Smooth muscle cell of the brain vasculature (primary cell): ENCODE measurements at places on chromosomes 6 and 20.
A peak's percentile ranks its signal among the peaks of the same experiment; 100 is the strongest.

- DNase-seq = no peak
These were observed 10.6 kb downstream of the HCRTR2 start for GRCh38 chr6:55184782-55185530.

- DNase-seq = no peak
These were observed 151.7 kb downstream of the SOD2 start for GRCh38 chr6:159541296-159541695.

DNA sequence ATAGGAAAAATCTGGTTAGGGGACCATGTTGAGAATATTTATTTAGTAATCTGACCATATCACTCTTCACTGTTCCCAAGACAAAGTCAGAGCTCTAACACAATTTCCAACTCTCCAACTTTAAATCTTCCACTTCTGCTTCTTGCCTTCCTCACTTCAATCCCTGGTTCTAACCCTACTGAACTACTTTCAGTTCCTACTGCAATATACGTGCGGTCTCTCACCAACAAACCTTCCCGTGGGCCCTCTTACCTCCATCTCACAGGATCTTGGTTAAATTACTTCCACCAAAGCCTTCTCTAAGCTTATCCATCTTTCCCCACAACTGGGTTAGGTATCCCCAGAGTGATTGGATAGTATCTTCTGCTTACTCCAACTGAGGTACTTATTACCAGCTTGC lies 8.0 kb downstream of the EIF2S2 start:
- no peak for DNase-seq

GRCh38 chr6:28433119-28433518 lies 10.2 kb downstream of the ZSCAN23 start:
- DNase-seq = no peak

DNA sequence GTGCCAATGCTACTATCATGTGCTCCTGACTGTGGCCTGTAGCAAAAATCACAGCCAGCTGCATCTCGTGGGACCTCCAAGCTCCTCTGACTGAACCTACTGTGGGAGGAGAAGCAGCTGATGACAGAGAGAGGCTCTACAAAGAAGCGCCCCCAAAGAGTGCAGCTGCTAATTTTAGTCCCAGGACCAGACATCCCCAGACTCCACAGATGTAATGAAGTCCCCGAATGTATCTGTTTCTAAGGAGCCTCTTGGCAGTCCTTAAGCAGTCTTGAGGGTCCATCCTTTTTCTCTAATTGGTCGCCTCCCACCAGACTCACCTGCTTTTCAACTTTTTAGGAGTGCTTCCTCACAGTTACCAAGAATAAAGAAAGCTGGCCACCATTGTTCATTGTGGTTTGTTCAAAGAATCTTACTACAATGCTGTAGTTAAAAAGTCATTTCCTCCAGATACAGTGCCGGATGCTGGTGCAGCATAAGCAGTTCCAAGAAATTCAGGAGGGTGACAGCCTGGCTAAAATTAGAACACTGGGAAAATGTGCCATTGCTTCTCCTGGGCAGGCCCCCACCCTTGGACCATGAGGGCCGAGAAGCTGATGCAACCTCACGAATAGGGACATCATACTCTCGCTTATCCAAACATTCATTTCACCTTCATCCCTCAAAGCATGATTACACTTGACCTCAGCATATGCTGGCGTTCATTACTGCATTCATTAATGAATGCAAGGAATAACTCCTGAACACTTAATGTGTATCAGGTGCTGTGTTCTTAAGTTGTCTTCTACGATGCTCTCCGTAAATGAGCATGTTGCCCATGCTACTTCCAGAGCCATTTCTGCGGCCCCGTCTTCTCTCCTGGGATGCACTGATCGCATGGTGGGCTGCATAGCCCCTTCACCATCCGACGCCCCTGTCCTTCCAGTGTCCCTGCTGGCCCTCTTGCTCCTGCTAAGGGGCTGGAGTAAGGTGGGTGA lies 66.4 kb downstream of the LY86 start:
- DNase-seq = no peak

DNA sequence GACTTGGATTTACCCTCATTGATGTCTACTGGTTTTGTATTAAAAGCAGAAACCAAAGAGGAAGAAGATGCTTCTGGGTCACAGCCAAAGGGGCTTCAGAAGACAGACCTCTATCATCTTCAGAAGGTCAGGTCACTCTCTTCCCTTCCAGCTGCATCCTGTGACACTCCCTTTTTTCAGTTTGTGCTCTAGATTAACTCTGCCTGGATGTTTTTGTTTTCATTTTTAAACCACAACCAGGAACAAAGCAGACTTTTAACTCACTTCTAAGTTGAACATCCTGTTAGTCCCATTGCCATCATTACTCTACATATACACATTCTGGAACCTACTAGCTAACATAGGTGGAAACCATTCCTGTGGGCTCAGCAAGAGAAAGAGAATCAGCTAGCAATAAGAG lies 45.2 kb downstream of the AKIRIN2 start:
- DNase-seq = peak; percentile 12

DNA sequence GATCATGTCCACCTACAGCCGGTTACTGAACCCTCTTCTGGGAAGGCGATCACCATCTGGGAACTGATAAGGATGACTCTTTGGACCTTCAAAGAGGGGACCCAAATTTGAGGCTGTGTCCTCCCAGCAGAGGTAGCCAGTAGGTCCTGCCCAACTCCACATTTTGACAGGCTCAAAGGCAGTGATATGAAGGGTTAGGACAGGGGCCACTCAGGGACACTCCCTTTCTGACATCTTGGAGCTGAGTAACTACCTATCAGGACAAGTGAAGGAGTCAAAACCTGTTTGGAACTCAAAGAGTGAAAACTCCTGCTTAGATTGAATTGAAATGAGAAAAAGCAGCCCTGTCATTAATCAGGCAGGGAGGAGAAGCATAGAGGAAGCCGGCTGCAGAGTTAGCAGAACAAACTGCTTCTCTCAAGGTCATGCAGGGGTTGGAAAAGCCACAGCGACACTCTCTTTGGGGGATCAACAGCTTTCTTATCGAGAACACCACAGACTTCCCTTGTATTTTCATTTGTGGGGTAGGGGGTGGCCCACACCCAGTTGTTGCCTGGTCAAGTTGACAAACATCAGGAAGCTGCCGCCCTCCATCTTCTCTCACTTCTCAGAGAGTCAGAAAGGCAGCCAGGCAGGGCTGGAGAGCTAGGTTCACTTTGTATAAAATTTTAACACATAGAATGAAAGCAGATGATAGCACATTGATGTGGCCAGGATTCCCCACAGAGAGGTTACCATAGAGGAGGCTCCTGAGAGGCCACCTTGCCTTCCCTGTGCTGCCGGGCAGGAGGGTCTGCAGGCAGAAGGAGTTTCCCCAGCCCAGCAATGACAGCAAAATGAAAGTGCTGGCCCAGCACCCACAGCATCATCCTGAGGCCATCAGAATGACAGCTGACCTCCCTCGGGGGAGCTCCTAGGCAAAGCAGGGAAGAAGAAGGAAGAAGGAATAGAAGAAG lies 47.6 kb downstream of the AGPAT4 start:
- no peak for DNase-seq

DNA sequence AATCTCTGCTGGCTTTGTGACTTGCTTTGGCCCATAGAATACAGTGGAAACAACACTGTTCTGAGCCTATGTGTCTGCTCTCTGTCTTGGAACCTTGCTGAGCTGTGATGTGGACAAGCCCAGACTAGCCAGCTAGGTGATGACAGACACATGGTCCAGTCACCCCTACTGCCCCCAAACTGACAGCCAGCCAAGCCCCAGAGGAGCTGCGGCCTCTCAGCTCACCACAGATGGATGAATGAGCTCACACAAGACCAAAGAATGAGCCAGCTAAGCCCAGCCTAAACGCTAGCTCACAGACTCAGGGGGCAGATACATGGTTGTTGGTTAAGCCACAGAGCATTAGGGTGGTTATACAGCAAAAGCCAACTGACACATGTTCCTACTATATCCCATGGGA lies 4.1 kb downstream of the AARS2 start:
- no peak for DNase-seq

DNA sequence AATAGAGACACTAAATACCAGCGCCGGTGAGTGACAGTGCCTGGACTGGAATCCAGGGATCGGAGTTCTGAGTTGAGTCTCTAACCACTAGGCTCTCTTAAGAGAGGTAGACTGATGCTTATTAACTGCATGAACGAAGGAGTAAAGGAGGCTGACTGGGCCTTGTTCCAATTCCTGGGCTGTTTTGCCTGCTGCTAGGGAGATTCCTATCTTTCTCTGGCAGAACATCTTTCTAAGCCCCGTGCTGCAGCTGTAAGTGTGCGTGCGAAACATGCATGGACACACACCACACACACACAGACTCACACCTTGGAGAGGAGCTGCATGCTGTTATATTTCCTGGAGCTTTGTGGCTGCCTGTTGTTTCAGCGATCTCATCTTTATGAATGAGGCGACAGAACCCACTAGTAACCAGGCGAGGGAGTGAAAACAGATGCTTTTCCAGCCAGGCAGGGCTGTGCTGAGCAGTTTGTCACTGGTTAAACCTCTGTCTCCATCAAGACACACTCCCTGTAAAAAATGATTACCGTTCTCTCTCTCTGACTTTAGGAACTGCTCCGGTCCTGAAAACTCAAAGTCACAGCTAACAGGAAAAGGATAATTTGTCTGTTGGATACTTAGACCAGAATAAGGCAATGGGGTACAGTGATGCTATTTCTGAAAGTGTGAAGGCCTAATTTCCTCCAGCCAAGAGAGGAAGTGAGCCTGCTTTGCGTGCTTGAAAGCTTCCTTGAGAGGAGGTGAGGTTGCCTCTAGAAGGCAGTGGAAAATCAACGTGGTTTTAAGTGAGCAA lies 157.4 kb upstream of the ZNF217 start:
- no peak for DNase-seq

DNA sequence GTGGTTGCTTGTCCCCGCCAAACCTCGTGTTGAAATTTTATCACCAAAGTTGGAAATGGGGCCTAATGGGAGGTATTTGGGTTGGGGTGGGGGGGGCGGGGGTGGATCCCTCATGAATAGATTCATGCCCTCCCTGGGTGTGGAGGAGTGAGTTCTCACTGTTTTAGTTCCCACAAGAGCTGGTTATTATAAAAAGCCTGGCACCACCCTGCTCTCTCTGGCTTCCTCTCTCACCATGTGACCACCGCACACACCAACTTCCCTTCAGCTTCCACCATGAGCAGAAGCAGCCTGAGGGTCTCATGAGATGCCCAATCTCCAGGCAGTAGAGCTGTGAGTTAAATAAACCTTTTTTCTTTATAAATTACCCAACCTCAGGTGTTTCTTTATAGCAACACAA lies 111.3 kb downstream of the PRDM1 start:
- DNase-seq = no peak

GRCh38 chr6:137688230-137688971 lies 178.7 kb upstream of the TNFAIP3 start:
- no peak for DNase-seq
